Chondrocyte (in vitro differentiated cells): ENCODE measurements at places on chromosomes 5 and 9. TPM values are rescaled to one million over a fixed set of nuclear protein-coding genes. Genes with fewer than 3 reads are reported as not detected.

DNA sequence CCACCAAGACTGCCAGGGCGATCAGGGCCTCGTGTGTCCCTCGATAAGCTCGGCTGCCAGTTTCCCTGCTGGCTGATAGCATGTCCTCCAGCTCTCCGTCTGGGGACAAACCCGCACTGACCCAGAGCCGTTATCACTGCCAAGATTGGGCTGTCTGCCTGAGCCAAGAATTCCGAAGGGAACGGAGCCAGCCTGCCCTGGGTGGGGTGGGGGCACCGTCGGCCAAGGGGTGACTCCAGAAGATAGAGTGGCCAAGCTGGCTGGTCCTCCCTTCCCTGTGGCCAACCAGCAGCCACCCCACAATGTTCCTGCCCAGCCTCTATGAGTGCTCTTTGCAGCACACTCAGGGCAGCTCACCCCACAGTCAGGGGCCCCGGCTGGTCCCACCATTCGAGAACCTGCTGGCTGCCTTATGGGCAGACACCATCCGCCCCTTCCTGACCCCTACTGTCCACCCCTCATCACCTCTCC is 29.4 kb downstream of the HRH2 start:
- peak; percentile 72 for DNase-seq

Gene GPSM1
- 25.3 to 43.5 TPM (median 40.0 TPM) in 3 replicates for total RNA-seq

DNA sequence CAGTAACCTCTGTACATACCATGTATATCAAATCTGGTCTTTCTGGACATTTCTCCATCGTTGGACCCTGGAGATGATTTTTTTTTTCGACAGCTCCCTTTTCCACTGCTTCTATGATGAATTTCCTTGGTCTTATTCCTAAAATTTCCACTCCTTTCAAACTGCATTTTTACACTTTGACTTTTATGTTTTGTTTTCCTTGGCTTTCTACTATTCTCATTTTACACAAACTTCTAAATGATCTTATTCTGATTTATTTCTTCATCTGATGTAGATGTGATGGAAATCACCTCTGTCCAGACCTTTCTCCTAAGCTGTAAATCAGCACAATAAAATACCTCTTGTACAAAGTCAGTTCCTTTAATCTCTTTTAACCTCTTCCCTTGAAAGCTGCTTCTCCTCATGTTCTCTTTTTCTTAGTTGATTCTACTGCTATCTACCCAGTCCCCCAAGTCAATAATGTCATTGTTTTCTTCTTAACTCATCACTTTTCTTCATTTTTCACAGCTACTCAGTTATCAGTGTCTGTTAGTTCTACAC is 48.7 kb upstream of the TUSC1 start:
- no peak for DNase-seq

GRCh38 chr9:111483858-111484571 is at the start of gene ECPAS:
TSS of gene ECPAS (minus strand) at chr9:111484383. CDS start at chr9:111472918, 11,465 bp downstream.
- no peak for DNase-seq

Gene DMGDH
- total RNA-seq = 1.9 to 3.2 TPM (median 3.1 TPM) in 3 replicates

Gene KIAA0825
- 3.4 to 8.0 TPM (median 4.1 TPM) in 3 replicates for total RNA-seq

GRCh38 chr5:45260292-45260691 is 435.9 kb downstream of the HCN1 start:
- DNase-seq = no peak

GRCh38 chr9:88680041-88680440 is 145.1 kb downstream of the NXNL2 start:
- no peak for DNase-seq

- DNase-seq = no peak
Measured at GRCh38 chr5:171762021-171762608, 23.5 kb upstream of the SMIM23 start.

DNA sequence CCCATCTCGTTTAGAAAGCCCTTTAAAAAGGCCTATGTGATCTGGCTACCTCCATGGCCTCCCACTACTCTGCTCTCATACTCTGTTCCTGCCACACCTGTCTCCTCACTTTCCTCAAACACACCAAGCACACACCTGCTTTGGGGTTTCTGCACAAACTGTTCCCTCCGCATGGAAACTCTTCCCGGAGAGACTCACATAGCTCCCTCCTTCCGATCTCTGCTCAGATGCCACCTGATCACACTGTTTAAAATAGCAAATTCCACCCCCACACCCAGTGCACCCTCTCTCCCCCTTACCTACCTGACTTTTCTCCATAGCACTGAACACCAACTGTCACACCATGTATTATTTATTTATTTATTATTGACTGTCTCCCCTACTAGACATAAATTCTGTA is 84.0 kb upstream of the NR4A3 start:
- no peak for DNase-seq

- DNase-seq = no peak
Measured at GRCh38 chr5:104494083-104494482, 931.5 kb upstream of the NUDT12 start.

DNA sequence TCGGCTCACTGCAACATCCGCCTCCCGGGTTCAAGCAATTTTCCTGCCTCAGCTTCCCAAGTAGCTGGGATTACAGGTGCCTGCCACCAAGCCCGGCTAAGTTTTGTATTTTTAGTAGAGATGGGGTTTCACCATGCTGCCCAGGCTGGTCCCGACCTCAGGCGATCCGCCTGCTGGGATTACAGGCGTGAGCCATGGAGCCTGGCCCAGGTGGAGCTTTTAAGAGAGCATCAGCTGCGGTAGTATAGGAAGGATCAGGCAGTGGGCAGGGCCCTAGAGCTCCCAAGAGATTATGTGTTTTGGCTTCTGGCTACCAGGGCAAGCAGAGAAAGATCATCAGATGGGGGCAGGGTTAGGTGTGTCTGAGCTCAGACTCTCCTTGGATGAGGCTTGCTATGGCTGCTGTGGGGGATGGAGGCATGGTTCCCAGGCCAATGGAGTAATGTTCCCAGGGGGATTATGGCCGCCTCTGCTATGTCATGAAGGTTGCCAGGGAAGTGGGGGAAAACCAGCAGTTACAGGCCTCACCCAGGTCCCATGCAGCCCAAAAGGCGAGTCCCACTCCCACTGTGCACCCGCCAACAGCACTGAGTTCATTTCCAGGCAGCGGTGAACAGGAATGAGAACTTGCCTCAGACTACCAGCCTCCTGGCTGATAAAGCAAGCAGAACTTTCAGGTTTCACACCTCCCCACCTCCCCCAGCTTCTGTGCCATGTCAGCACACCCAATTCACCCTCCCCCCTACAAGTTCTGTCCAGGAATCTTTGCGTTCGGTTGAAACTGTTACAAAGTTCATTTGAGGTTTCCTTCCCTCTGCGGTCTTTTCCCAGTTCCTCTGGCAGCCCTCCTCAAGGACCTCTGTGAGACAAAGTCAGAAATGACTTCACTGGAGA is 507.6 kb downstream of the SPATA31D1 start:
- no peak for DNase-seq

- no peak for DNase-seq
Measured at GRCh38 chr9:122274055-122274454, 9.4 kb downstream of the MRRF start.

Gene CORO2A
- total RNA-seq = 10.1 to 17.4 TPM (median 10.2 TPM) in 3 replicates

DNA sequence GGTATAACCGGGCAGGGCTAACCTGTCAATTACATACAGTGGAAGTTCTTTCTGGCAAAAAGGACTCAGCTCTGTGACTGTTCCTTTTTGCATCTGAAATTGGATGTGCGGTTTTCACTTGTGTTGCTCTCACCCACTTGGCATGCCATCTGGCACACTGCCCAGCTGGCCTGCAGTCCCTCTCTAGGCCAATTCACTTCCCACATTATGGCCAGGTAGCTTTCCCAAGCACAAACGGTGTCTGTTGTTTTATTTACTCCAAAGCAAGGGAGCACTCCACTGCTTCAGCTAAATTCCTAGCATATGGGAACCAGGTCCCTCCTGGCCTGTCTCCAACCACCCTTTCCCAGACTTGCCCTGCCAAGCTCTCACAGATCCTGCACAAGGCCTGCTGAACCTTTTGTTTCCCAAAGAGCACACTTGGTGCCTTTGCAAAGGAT is 132.5 kb downstream of the SEMA6A start:
- no peak for DNase-seq

Gene LHX6
- not detected in 3 replicates for total RNA-seq

- no peak for DNase-seq
Measured at GRCh38 chr9:92820964-92821363, 56.3 kb upstream of the BICD2 start.

DNA sequence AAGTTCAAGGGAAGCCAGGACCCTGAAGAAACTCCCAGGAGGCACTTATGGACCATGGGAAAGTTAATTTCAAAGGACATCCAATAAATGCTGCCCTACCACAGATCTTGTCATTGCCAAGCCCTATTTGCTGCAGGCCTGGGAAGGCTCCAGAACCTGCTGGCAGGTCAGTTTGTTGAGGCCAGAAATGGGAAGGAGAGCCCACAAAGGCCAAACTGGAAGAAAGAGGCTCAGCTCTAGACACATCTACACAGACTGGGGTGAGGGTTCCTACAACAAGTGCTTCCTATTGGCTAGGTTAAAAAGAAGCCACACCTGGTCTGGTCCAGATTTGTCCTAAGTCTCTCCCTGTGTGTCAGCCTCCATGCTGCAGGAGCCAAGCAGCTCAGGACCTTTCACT is 94.4 kb downstream of the SIL1 start:
- no peak for DNase-seq

Gene SNCB
- 0.45 to 0.95 TPM in 2 of 3 replicates, not detected in the other for total RNA-seq

Gene SPINK6
- total RNA-seq = not detected in 3 replicates

DNA sequence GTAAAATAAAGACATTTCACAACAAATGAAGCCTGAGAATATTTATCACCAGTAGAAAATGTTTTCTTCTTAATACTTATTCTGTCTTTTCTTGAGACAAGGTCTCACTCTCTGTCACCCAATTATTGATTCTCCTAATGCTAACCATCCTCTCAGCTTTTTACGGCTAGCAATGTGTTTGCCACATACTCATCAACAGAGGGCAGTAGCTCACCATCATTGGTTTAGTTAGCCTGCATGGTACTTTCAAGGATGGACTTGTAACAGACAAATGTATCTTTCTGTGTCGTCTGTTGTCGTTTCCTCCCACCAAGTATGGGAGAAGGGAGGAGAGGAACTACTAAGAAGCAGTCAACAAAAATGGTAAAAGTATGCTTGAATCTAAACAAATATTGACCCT is 5.9 kb upstream of the ACO1 start:
- no peak for DNase-seq

Gene GDF9
- 0.29 to 0.38 TPM (median 0.30 TPM) in 3 replicates for total RNA-seq

DNA sequence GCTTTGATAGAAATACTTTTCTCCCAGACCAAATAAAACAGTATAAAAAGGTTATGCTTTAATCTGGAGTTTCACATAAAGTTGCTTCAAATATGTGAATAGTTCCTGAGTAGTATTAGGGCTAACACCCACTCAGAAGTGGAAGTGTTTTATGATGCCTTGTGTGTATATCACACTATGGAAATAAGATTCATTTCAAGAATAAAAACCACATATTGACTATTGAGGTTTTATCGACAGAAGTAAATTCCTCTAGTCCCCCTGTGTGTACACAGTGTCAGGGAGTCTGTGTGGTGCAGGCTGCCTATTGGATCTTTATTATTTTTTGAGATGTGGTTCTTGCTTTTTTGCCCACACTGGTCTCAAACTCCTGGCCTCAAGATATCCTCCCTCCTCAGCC is 20.8 kb upstream of the LRRTM2 start:
- DNase-seq = no peak

DNA sequence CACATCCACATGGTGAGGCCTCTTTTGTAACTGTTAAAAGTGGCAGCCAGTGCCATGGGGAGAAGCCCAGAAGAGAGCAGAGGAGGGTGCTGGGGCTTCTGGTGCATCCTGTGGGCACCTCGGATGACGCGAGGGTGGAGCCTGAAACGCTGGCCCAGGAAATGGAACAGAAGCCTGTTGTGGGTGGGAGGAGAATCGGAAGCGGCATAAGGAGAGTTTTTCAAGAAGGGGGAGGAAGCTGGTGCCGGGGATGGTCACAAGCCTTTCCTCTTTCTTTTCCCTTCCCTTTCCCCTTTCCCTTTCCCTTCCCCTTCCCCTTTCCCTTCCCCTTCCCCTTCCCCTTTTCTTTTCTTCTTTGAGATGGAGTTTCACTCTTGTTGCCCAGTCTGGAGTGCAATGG is 12.9 kb downstream of the ANKRD33B start:
- peak; percentile 32 for DNase-seq

- no peak for DNase-seq
Measured at GRCh38 chr5:42887097-42887496, 75.4 kb upstream of the SELENOP start.

GRCh38 chr5:44909004-44909403 is 100.3 kb downstream of the MRPS30 start:
- no peak for DNase-seq

- DNase-seq = no peak
Measured at GRCh38 chr5:165015547-165015946, 1510.1 kb downstream of the MAT2B start.

Gene DND1
- 1.3 to 1.5 TPM (median 1.3 TPM) in 3 replicates for total RNA-seq

DNA sequence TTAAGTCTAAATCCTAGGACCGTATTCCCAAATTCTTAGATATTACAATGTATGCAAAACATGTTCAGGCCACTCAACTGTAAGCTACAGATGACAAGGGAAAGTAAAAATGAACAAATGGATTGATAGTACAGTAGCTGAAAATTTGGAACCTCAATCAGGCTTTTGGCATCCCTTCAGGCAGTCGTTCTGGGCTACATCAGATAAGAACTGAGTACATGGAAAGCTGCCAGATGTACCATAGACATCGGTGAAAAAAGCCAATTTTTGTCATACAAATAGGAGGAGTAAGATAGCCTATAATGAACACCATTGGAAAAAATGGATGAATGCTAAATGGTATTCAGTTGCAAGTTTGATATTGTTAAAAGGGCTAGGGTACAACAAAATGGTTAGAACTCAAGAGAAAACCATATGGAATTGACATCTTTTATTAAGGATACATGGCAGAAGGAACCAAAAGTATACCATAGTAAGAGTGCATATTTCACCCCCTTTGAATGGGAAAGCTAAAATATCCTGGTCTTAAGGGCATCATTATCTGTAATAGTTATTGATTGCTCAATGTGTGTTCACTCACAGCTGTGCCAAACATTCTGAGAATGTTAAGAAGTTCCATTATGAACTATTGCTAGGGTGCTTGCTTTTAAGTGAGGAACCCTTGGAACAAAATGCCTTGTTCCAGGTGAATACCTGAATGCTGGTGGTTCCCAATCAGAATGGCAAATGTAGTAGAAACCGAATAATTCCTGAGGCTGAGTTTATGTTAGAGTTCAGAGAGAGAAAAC is 86.4 kb downstream of the NR3C1 start:
- no peak for DNase-seq

DNA sequence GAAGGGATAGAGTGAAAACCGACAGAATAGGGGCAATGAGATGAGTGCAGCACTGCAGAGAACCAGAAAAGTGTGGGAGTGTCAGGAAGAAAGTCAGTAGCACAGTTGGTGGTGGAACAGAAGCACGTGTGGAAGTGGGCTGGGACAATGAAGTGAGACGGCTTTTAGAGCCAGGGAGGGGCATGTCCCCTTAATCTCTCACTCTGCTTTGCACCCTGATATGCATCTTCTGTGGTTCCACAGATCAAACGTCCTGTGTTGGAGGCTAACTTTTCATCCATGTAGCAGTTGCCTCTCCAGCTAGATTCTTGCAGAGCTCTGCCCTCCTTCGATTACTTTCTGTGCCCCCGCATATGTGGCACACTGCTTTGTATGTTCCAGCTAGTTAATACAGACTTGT is 163.6 kb downstream of the DOCK8 start:
- no peak for DNase-seq
